Natural killer cell treated with Interleukin-12 subunit alpha and Interleukin-12 subunit beta and Interleukin-15 and Interleukin-18, amount 100 ng/mL, for 72 hours (primary cell): ENCODE measurements at places on chromosomes 7 and 10.

GRCh38 chr10:73576178-73576889, 14.8 kb downstream of the USP54 start:
- no peak for DNase-seq

DNA sequence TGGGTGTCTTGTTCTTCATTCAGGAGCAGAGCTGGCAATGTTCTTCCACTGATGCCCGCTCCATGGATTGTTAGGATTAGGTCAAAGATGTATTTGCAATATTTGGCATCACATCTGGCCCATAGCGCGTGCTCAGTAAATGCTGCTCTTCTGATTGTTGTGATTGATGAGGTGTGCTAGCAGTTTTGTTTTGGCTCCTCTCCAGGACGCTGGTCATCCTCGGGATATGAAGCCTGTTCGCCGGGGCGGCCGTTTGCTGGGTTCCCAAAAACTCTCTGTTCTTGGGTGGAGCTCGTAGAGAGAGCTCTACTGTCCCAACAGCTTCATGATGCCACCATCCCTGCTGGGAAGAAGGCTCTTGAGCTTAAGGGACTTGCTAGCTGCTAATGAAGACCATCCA, 96.9 kb downstream of the XRCC2 start:
- DNase-seq, result no peak

- DNase-seq, result peak; percentile 13
Observed at GRCh38 chr7:30925117-30925516, 13.5 kb downstream of the AQP1 start.

GRCh38 chr10:49187950-49188761, at the start of gene TMEM273:
TSS of gene TMEM273 (minus strand) at chr10:49188391. CDS start at chr10:49188336, 55 bp downstream.
- no peak for DNase-seq

- no peak for DNase-seq
Observed at GRCh38 chr10:3131098-3131497, 41.5 kb downstream of the PITRM1 start.
